ENCODE measurements at places on chromosomes 5 and 9. TPM values are rescaled to one million over a fixed set of nuclear protein-coding genes. Genes with fewer than 3 reads are reported as not detected.
A peak's percentile ranks its signal among the peaks of the same experiment; 100 is the strongest.

The MEF2C gene
- 41.3 TPM for polyA plus RNA-seq

The CCDC152 gene
- polyA plus RNA-seq: 15.7 TPM

The PIP5KL1 gene
- polyA plus RNA-seq: 1.7 TPM

DNA sequence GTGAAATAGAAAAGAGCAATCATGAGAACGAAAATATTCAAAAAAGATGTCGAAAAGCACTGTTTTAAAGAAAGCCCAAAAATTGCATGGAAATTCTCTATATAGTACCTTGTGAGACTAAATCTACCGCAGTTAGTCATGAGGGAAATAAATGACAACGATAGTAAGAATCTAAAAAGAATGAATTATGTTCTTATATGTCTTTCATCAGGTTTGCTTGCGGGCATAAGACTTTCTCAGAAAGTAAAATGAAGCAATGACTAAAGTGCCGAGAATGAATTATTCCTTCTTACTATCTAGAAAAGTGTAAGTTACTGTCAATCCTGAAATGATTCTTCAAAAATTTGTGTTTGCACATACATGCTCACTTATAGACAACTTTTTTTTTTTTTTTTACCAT, 26.4 kb downstream of the PTPRD start:
- DNase-seq: no peak

DNA sequence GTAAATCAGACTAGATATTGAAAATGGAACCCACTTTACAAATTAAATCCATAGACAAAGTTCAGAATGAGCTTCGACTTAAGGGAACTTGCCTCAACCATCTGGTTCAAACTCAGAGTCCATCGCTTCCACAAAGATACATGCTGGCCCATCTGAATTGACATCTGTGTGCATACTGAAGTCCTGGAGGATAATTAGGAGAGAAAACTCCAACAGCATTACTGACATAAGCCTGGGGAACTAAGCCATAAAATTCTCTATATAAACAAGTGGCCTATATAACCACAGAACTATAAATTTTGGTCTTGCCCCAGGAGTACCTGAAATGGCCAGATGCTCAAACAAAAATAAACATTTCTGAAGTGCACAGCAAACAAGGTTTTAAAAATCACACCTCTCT, 94.4 kb downstream of the IZUMO3 start:
- DNase-seq: no peak

- no peak for DNase-seq
These were observed 509.4 kb upstream of the CDH18 start for GRCh38 chr5:20497356-20497755.

DNA sequence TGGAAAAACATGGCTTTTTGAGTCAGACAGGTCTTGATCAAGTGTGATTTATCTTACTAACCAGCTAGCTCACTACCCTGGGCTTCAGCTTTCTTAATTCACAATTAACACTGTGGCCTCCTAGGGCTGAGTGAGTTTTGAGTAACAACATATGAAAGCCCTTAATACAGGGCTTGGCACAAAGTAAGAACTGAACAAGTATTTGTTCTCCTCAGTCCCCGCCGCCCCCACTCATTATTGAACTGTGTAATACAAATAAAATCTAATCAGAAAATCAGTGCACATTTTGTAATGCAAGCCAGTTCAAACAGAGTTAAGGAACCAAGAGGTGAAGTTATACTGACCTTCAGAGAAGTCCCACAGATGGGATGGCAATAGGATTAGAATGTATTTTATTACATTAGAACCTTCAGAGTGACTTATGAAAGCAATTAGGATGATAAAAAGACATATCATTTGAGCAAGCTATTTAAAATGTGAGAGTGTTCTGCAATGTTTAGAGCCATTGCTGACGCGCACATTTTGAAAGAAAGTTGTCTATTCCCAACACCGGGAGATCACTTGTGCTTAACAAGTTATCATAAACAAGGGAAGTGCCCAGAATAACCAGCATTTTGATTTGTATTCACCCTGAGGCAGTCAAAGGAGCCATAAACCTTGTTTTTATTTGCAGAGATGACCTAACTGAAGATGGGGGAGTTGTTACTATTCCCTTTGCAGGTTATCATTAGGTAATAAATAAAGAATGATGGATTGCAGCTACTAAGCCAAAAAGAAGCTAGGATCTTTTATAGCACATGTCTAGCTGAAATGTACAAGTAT, 19.4 kb downstream of the ADAMTS16 start:
- no peak for DNase-seq

- DNase-seq: no peak
These were observed 1226.8 kb upstream of the NUDT12 start for GRCh38 chr5:104789366-104789765.

DNA sequence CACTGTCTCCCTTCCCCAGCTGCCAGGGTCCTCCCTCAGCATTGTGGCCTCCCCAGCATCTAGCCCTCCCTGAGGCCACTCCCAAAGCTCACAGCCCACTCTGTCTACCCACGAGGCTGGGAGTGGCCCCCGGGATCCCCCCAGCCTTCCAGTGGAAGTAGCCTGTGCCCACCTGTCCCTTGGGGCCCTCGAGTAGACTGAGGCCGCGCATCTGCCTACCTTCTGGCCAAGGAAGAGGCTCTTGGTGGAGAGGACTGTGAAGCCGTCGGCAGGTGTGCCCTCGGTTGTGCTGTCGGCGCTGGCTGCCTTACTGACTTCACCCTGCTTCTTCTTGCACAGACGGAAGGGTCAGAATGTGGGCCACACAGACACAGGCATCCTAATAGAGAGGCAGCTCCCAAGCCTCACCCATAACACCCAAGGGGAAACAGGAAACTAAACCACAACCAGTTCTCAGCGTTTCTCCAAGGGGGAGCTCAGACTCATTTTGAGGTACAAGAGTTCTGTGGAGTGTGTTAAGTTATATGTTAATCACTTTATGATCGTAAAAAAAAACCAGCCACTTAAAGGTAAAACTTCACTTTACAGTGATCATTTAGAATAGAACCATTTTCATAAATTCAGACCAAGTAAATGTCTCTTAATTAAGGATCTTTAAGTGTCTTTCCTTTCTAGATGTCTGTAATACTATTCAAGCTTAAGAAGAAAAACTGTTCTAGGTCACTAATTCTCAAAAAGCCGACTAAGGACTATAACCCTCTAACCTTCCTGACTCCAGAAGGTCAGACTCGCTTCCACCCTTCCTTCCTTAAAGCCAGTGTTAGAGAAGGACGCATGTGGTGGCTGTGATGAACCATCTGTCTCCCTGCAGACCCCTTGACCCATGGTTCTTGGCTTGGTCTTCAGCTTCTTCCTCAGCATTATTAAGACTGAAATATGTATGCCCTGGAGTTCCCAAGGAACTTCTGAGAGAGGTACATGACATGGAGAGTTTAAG, 38.5 kb downstream of the MACROH2A1 start:
- no peak for DNase-seq

- DNase-seq: no peak
These were observed 175.6 kb downstream of the MEF2C start for GRCh38 chr5:88707216-88707965.

GRCh38 chr5:67003935-67004729, 192.5 kb downstream of the CD180 start:
- DNase-seq: peak; percentile 77

DNA sequence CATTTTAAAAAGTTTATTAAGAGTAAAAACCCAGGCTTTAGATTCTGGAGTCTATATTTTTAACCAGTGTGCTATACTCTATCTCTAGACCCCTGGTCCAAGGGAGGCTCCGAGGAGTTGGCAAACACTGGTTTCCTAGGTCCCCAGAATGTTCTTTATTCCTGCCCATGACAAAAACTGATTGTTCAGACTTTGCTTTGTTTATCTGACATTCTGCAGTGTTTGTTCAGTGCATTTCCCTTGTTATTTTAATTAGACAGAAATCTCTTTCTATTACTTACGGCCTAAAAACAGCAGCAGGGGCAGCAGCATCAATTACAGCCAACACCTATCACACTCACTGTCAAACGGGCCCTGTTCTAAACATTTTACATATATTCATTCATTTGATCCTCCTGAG, 2011.6 kb upstream of the WWC1 start:
- DNase-seq: no peak

GRCh38 chr9:116479967-116480366, 207.1 kb upstream of the TRIM32 start:
- DNase-seq: no peak

DNA sequence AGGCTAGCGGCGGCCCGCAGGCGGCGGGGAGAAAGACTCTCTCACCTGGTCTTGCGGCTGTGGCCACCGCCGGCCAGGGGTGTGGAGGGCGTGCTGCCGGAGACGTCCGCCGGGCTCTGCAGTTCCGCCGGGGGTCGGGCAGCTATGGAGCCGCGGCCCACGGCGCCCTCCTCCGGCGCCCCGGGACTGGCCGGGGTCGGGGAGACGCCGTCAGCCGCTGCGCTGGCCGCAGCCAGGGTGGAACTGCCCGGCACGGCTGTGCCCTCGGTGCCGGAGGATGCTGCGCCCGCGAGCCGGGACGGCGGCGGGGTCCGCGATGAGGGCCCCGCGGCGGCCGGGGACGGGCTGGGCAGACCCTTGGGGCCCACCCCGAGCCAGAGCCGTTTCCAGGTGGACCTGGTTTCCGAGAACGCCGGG, 253 bp downstream of the SLC12A2 start:
- DNase-seq: no peak

- no peak for DNase-seq
These were observed 41.4 kb downstream of the DAB2IP start for GRCh38 chr9:121692606-121693387.

DNA sequence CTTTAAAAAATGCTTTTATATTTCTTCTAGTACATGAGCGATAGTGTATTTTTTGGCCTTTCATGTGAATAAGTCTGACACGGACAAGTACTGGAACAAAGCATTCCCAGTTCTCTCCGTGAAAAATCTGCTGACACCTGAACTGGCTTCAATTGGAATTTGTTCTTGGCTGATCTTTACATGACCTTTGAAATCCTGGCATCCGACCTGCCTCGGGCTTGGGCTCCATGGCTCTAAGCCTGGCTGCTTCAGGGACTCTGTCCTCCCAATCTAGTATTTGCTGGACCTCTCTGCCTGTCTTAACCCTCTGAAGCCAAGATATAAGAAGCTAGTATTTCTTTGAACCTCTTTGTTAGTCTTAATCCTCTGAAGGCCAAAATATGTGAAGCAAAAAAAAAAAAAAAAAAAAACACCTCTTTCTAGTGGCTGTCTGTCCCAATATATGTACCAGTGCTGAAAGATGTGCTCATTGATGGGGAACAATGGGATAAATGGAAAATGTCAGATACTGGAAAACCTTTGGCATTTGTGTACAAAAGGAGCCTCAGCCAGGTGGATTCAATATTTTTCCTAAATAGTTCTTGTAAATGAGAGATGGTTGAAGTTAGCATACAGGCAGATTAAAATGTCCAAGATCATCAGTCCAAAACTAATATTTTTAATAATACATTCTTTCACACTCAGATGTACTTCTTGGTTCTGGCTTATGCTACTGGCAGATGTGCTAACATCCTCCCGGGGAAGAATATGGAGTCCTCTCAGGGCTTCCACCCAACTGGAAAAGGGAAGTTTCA, 470.6 kb downstream of the TUSC1 start:
- DNase-seq: peak; percentile 8

- DNase-seq: no peak
These were observed 452.1 kb downstream of the EFNA5 start for GRCh38 chr5:107218457-107219193.

GRCh38 chr9:8622871-8623270, 823.3 kb upstream of the DMAC1 start:
- no peak for DNase-seq

- DNase-seq: no peak
These were observed 13.0 kb upstream of the OXCT1 start for GRCh38 chr5:41883243-41883642.

DNA sequence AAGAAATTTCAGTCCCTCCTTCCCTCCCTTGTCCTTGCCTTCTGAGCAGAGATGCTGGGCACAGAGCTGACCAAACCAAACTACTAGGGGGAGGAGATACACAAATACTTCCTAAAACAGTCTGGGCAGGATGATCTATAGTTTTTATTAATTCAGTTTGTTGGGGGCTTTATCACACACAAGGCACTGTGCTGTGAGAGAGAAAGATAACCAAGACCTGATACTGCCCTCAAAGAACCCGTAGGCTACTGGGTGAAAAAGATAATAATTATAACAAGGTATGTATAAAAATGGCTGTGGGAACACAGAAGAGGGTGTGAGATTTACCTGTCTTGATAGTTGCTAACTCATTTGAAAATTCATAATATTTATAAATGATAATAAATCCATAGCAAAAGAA, 354.7 kb downstream of the NDUFS4 start:
- no peak for DNase-seq

- DNase-seq: no peak
These were observed 41.3 kb downstream of the ASS1 start for GRCh38 chr9:130486103-130486502.

DNA sequence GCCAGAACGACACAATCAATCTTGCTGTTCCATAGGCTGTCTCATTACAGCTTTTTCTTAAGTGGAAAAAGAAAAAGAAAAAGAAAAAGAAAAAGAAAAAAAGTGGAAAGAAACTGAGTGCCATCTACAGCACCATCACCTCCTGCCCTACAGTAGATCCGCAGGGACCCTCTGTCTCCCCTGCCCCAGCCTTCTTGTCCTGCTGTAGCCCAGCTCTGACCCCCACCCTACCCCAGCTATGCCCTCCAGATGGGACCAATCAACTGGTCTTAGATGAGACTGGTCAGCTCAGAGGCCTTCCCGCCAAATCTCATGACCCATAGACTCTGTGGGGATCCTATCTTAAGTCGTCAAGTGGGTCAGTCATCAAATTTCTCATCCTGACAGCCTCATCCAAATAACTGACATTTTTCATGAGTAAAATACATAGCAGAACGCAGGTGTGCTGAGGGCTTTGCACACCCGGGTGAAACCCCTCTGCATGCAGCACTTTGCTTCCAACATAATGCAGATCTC, 34.8 kb downstream of the TSPAN17 start:
- DNase-seq: no peak

DNA sequence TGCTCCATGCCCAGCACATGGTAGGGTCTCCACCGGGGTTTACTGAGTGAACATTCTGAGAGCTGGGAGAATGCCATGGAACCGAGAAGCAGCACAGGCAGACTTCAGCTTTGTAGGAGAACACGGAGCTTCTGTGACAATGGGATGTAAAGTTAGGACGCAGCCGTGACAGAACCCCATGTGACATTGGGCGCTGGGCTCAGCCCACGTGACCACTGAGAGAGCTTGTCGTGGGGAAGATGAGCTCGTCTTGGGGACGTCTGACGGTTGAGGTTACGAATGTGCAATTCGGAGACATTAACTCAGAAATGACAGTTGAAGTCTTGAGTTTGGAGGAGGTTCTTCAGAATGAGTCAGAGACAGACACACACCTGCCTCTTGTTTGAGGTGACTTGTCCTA, 13.5 kb downstream of the SDHA start:
- DNase-seq: no peak

- no peak for DNase-seq
These were observed 86.9 kb upstream of the SH3PXD2B start for GRCh38 chr5:172541099-172541772.

DNA sequence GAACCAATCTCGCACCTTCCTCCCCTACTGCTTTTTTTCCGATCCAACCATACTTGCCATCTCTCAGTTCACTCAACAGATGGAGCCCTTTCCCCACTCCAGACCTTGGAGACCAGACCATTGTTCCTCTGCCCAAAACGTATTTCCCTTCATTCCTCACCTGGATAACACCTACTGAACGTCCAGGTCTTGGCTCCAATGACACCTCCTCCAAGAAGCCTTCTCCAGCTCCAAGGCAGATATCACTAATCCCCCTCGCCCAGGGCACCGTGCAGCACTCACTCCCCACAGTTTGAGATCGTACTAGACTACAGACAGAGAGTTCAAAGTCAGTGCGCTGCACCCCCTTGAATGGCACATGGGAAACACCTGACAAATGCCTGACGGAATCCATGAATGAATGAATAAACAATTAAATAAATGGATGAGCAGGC, 47.1 kb upstream of the AKNA start:
- DNase-seq: peak; percentile 22

Measured in renal cortex interstitium (tissue), 15 donors.